CD14-positive monocyte (primary cell): ENCODE measurements at places on chromosomes 5 and 9. TPM values are rescaled to one million over a fixed set of nuclear protein-coding genes. Genes with fewer than 3 reads are reported as not detected.

DNA sequence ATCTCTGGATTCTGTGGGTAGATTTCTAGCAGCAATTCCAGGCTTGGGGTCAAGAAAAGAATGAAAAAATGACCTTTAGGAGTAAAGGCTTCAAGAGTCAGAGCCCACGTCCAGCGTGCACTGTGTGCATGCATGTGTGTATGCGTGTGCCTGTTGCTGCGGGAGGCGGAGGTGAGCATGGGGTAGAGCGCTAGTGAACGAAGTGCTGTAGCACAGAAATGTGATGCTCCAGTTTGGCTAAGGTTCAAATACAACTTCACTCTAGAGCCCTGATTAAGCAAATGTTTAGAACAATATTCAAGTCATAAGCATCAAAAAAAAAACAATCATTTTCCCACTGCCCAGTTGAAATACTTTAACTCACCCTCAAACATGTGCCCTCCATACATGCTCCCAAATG, 403.9 kb downstream of the ZNF608 start:
- H3K4me3 ChIP-seq = no peak overlapping the region
- H3K27me3 ChIP-seq = no peaks in the 10 kb centered on the region
- H3K4me1 ChIP-seq = no peaks in the 10 kb centered on the region
- no peaks in the 10 kb centered on the region for H3K36me3 ChIP-seq
- no peak overlapping the region for H3K27ac ChIP-seq

DNA sequence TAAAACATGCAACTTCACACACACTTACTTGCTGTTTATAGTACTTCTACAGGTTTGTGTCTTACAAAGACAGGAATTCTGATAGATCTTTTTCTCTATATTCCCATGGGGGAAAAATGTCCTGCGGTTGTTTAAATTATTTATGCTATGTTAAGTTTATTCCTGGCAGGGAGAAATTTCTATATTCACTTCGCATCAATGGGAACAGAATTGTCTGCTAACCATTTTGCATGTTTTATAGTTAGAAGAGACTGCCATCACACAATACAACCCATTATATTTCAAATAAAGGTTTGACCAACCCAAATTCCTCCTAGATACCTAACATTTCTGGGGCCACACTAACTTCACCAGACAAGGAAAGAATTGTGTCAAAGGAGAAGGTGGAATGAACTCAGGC, 110.0 kb upstream of the PRR16 start:
- H3K27me3 ChIP-seq = no peaks in the 10 kb centered on the region
- H3K27ac ChIP-seq = no peak overlapping the region
- no peak overlapping the region for H3K4me3 ChIP-seq
- DNase-seq = no peak

- no peaks in the 10 kb centered on the region for H3K27me3 ChIP-seq
- no peak overlapping the region for H3K27ac ChIP-seq
- no peak overlapping the region for H3K4me3 ChIP-seq
These were observed 2375.8 kb downstream of the MAT2B start for GRCh38 chr5:165881259-165881658.

GRCh38 chr9:3936520-3937235, 363.2 kb downstream of the GLIS3 start:
- no peak for DNase-seq
- no peak overlapping the region for H3K4me3 ChIP-seq
- no peaks in the 10 kb centered on the region for H3K4me1 ChIP-seq
- H3K27me3 ChIP-seq = no peaks in the 10 kb centered on the region

Gene FGF1
- not detected in 2 replicates for polyA plus RNA-seq

GRCh38 chr5:64691291-64691690, 988 bp downstream of the SHISAL2B start:
- H3K4me1 ChIP-seq = no peaks in the 10 kb centered on the region
- no peak overlapping the region for H3K27ac ChIP-seq
- no peak for DNase-seq
- H3K36me3 ChIP-seq = no peaks in the 10 kb centered on the region
- no peak overlapping the region for H3K4me3 ChIP-seq
- peaks cover 42% of the 10 kb centered on the region for H3K27me3 ChIP-seq

Gene LCN10
- polyA plus RNA-seq = not detected

GRCh38 chr9:136881691-136882108, 4.6 kb upstream of the TRAF2 start:
- no peak overlapping the region for H3K4me3 ChIP-seq
- H3K4me1 ChIP-seq = peaks cover 29% of the 10 kb centered on the region
- no peaks in the 10 kb centered on the region for H3K27me3 ChIP-seq
- no peak overlapping the region for H3K27ac ChIP-seq
- DNase-seq = peak; percentile 35

- no peak overlapping the region for H3K27ac ChIP-seq
- H3K27me3 ChIP-seq = no peaks in the 10 kb centered on the region
- no peaks in the 10 kb centered on the region for H3K4me1 ChIP-seq
- H3K36me3 ChIP-seq = no peaks in the 10 kb centered on the region
These were observed 1294.8 kb upstream of the ACO1 start for GRCh38 chr9:31089549-31090221.

- H3K27me3 ChIP-seq = no peaks in the 10 kb centered on the region
- DNase-seq = no peak
- H3K4me3 ChIP-seq = peak overlapping the region; percentile 84
- H3K4me1 ChIP-seq = peaks cover 29% of the 10 kb centered on the region
- H3K27ac ChIP-seq = peak overlapping the region; percentile 97
- no peaks in the 10 kb centered on the region for H3K36me3 ChIP-seq
These were observed 744 bp upstream of the PPP2CA start for GRCh38 chr5:134226441-134227192.

Gene GRM6
- polyA plus RNA-seq = not detected

DNA sequence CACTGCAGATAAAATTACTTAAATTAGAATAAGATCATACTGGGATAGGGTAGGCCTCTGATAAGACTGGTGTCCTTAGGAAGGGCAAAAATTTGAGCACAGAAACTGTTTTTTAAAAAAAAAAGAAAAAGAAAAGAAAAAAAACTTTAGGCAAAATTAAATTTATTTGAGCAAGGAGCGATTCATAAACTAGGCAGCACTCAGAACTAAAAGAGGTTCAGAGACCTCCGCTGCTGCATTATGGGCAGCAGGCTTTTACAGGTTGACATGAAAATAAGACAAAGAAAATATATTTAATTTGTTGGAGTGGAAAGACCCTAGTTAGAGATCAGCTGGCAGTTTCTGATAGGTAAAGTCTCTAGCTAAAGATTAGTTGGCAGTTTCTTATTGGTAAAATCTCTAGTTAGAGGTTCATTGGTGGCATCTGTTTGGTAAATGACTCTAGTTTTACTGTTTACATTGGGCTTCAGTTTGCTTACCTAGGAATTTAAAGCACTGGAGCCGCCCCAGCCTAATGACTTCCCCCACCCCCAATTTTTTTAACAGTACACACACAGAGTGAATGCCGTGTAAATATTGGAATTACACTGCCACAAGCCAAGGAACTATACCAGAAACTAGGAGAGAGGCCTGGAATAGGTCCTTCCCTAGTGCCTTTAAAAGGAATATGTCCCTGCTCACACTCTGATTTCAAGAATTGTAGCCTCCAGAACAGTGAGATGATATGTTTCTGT, 4.5 kb upstream of the PLPP6 start:
- no peak for DNase-seq
- H3K4me3 ChIP-seq = no peak overlapping the region
- no peaks in the 10 kb centered on the region for H3K36me3 ChIP-seq
- no peaks in the 10 kb centered on the region for H3K27me3 ChIP-seq
- H3K27ac ChIP-seq = no peak overlapping the region

Gene PCDHGA6
- polyA plus RNA-seq = not detected in 2 replicates

DNA sequence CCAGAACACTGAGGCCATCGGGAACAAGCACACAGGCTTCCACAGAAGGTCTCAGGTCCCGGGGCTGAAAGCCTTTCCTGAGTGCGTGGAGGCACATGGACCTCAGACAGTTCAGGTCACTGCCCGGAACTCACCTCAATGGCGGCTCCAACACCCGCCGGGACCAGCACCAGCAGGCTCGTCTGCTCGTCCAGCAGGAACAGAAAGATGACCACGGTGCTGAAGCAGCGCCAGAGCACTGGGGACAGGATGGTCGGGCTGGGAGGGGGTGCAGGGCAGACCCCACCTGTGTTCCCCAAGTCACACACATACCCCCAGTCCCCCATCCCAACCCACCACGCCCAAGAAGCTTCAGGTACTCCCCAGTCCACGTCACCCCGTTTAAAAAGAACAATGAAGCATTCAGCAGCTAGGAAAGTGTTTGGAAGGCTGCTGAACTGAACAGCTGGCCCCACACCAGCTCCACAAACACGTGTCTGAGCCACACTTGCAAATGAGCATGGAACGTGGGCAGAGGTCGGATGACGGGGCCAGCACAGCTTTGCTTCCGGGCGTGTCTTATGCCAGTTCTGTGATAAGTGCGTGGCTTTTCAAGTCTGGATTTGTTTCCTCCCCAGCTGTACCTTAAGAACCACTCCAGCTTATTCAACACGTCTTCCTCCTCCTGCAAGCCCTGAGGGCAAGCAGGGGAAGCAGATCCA, 14.6 kb downstream of the CLPTM1L start:
- H3K27me3 ChIP-seq = no peaks in the 10 kb centered on the region
- H3K36me3 ChIP-seq = peaks cover 67% of the 10 kb centered on the region

DNA sequence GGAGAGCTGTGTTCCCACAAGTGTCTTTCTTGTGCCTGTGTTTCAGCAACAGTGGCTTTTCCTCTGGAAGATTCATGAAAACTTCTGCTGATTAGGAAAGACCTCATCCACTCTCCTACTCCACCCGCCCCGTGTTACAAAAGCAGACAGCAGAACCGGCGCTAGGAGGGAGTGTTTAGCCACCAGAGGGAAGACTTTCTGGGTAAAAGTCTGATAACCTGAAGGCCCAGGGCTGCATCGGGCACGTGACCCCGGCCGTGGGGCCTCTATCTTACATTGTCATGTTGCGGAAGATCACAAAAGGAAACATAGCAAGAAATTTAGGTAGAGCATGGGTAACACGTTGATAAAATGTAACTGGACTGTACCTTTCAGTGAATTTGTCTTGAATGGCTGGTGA, 32.0 kb upstream of the DMRT2 start:
- H3K36me3 ChIP-seq = no peaks in the 10 kb centered on the region
- DNase-seq = peak; percentile 32
- no peak overlapping the region for H3K27ac ChIP-seq
- H3K4me3 ChIP-seq = no peak overlapping the region
- H3K27me3 ChIP-seq = peaks cover 22% of the 10 kb centered on the region

DNA sequence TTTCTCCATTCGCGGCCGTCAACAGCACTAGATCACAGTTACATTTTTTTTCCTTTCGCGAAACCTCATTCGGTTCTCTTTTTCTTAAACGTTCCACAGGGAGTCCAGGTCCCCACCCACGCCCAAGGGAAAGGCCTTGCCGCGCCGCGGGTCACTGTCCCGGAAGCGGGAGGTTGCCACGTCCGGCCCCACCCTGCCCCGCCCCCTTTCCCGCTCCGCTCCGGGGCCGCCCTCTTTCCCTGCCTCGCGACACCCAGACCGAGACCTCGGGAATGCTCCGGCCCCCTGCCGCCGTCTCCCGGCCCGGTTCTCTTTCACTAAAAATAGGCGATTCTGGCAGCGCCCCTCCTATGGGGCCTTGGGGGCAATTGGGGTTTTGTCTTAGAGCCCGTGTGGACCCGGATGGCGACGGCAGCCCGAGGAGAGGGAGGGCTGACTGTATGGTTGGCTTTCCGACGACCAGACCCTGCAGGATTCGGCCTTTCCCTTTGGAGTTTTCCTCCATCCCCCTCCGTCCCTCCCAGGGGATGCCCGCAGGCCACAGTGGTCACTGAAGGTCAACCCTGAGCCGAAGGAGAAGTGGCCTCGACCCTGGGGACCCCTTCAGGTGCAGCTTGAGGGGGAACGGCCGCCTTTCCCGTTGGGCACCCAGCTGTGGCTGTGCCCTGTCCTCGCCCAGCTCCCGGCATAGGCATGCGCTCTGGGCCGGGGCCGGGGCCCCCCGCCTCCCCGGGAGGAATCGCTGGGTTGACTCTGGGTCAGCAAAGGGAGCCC, 2.8 kb upstream of the RACK1 start:
- H3K27me3 ChIP-seq = no peaks in the 10 kb centered on the region
- peaks cover 9% of the 10 kb centered on the region for H3K36me3 ChIP-seq
- peak overlapping the region; percentile 87 for H3K4me3 ChIP-seq
- H3K4me1 ChIP-seq = peaks cover 61% of the 10 kb centered on the region
- peak overlapping the region; percentile 92 for H3K27ac ChIP-seq

- peak; percentile 23 for DNase-seq
- H3K4me3 ChIP-seq = no peak overlapping the region
- H3K27me3 ChIP-seq = no peaks in the 10 kb centered on the region
- peaks cover 10% of the 10 kb centered on the region for H3K4me1 ChIP-seq
These were observed 199.5 kb upstream of the DMRT1 start for GRCh38 chr9:642014-642413.

DNA sequence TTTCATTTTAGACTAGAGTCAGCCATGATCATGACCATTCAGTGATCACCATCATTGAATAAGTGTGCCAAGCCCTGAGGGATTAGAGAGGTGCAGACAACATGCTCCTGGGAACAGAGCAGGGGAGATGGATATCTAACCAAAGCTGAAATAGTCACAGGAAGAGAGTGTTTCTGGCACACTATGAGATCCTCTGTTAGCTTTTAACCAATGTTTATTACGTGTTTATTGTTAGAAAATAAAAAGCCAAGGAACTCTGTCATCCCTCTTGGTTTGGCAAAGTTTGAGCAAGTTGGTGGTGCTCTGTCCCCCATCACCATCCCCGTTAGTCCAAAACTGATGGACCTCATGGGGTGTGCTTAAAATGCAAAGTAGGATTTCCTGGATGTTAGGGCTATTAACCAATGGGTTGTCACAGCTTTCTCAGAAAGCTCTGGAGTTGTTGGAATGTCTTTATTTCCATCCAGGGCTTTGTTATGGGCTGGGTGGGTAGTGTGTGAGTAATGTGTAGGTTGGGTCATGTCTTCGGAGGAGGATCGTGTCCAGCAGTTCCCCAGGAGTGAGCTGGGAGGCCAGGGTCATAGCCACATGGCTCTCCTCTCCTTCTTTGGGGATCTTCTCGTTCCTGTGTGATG, 34.9 kb downstream of the SLC28A3 start:
- H3K36me3 ChIP-seq = no peaks in the 10 kb centered on the region
- DNase-seq = no peak
- peaks cover 17% of the 10 kb centered on the region for H3K4me1 ChIP-seq
- no peak overlapping the region for H3K27ac ChIP-seq
